Activated T-cell treated with anti-CD3 and anti-CD28 coated beads, Interleukin-2, amount 50 U/mL, for 1 hour (primary cell): ENCODE measurements at places on chromosomes 11 and 22.

DNA sequence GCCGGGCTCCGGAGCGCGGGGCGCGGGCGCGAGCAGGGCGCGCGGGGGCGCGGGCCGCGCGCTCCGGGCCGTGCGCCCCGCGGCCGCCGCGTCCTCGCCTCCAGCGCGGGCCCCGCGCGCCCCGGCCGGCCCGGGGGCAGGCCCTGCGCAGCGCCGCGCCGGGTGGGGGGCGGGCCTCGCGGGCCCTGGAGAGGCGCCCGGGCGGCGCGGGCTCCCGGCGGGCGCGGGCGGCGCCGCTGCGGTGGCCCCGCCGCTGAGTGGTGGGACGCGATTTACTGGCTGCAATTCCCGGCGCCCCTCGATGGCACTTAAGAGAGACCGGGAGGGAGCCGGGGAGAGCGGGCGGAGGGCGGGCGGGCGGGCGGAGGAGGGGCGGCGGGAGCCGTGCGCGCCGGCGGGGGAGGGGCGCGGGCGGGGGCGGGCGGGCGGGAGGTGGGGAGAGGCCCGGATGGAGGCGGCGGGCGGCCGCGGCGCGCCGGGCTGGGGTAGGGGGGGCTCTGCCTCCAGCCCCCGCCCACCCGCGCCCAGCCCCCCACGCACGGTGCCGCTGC is 73.2 kb upstream of the TCF20 start:
- peak; percentile 49 for DNase-seq

GRCh38 chr11:75276686-75277085 is 36.1 kb downstream of the TPBGL start:
- no peak for DNase-seq

GRCh38 chr11:17486646-17487045 is 10.0 kb upstream of the ABCC8 start:
- no peak for DNase-seq

- no peak for DNase-seq
These were observed 9.8 kb downstream of the SCN4B start for GRCh38 chr11:118142809-118143208.

- no peak for DNase-seq
These were observed 9.5 kb upstream of the MS4A4E start for GRCh38 chr11:60252213-60253108.

GRCh38 chr11:113838005-113838404 is 37.4 kb downstream of the USP28 start:
- DNase-seq = no peak

DNA sequence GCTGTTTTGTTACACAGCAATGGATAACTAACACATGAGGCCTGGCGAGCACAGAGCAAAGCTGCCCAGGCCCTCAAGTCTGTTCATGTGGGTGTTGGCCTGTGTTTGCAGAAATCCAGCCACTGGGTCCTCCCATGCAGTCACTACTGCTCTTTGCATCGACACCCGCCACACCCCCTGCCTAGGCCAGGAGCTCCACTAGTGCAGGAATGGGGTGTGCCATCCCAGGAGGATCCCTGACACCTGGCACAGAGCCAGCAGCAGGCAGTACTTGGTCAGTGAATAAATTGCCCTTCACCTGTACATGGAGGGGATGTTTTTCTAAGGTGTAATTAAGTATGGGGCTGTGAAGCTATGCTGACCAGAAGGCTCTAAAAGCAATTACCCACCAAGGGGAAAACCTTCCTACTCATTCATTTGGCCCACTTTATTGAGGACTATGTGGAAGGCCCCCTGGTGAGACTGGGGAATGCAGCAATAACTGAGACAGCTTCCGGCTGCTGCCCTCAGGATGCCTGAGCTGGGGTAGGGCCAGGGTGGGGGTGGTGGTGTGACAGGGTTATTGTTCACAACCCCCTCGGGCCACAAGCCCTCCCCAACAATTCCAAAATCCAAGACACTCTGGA is 160.8 kb downstream of the CRYBB2 start:
- no peak for DNase-seq

DNA sequence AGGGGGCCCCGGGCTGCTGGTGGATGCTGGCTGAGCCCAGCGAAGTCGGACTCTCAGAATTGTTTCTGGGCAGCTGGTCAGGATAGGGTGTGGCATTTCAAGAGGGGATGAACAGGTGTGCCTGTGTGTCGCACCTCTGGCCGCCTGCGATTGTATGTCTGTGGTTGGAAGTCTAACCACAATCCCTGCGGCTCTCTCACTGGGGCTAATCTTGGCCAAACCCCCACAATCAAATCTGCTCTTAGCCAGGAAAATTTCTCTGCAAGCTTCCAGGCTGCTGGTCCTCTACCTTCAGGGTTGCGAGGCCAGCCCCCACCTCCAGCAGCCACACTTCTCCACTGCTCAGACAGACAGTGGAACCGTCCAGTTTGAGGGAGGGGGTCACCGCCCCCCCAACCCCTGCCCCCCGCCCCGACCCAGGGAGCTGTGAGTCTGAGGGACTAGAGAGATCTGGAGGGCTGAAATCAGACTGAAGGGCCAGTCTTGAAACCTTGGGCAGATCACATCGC is 953 bp downstream of the ATG16L2 start:
- DNase-seq = no peak

GRCh38 chr11:27603376-27603990 is 96.8 kb downstream of the BDNF start:
- no peak for DNase-seq

- no peak for DNase-seq
These were observed 17.4 kb downstream of the LRRC32 start for GRCh38 chr11:76653012-76653673.

DNA sequence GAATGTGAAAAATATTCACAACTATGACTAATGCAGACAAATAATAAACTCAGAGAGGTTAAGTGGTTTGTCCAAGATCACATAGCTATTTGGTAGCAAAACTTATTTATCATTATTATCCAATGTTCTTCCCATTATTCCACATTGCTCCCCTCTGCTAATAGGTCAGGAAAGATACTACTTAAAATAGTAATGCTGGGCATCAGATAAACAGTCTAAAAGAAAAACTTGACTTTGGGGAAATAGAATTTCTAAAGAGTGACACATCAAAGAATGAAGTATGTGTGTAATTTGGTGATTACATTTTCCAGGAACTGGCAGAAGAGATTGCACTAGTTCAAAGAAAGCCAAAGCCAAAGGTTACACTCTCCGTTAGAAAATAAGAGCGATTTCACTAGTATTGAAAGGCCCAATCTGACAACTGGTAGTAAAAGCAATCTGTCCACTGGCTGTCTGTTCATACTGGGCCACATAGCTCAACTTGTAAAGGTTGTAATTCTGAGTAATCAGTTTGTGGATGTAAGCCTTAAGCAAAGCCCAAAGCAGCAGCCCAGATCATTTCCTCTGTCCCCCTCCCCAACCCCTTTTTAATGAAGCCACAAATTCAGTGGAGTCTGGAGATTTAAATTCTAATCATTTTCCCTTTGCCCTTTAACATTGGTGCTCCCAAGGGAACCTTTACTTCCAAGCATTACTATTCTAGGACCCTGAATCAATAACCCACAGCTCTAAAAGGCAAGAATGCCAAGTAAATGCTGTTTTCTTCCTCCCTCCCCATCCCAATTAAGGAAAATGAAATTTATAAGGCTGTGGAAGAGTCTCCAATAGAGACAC is 283.5 kb downstream of the TTC28 start:
- DNase-seq = no peak

DNA sequence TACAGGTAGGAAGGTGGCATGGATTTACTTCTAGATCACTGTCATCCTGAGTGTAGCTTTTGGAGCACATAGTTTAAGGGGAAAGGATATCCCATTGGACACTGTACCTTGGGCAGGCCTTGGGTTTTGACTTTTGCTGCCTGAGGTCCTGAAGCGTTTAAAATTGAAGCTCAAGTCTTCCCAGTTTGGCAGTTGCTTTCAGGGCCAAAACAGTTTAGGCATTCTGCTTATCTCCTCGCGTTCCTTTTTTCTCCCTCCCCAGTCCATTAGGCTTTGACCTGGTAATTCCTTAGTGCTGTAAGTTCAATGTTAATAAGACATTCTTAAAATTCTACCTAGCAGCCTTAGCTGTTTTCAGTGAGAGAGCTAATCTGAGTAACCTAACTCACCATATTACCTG is 35.7 kb downstream of the CSTF3 start:
- DNase-seq = no peak

DNA sequence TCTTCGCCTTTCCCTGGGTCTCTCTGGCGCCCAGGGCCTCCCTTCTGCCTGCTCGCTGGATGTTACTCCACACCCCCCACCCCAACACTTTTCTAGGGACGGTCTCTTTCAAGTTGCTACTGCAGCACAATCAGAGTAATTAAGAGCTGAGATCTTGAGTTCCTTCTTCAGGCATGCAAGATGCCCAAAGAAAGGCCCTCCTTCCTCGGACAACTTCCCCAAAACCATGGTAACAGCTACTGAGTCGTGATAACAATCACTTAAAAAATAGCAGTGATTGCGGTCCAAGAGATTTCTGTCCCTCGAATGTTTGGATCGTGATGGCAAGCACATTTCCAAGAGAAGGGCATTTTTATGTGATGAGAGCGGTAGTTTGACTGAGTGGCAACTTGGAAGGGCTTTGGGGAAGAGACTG is 638 bp upstream of the TENM4 start:
- no peak for DNase-seq

DNA sequence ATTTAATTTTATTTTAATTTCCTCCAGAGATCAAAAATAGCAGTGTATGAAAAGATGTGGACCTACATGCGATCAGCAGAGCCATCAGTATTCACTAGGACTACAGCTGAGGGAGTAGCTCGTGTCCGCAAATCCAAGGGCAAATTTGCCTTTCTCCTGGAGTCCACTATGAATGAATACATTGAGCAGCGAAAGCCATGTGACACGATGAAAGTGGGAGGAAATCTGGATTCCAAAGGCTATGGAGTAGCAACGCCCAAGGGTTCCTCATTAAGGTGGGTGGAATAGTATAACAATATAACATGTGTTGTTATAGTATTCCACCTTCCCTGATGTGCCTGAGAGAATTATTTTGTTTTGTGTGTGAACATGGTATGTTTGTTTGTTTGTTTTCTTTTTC is 88.3 kb downstream of the MSANTD4 start:
- DNase-seq = no peak

GRCh38 chr11:65448074-65448417 is 25.4 kb downstream of the NEAT1 start:
- DNase-seq = no peak

DNA sequence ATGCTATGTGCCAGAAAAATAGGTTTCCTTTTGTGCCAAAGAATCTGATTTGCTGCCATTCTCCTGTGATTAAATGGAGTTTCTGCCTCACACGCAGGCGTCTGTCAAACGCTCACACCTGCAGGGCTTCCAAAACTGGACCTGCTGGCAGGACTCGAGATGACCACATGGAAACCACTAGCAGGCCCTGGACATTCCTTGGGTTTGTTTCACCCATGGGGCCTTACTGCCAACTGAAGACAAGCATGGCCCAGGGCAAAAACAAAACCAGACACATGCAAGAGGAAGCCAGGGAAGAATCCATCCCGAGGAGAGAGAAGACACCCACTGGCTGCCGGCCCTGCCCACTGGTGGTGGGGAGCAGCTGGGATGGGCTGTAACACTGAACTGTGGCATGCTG is 55.9 kb upstream of the MN1 start:
- DNase-seq = no peak

- DNase-seq = no peak
These were observed 144.9 kb downstream of the MAML2 start for GRCh38 chr11:96197801-96198701.

DNA sequence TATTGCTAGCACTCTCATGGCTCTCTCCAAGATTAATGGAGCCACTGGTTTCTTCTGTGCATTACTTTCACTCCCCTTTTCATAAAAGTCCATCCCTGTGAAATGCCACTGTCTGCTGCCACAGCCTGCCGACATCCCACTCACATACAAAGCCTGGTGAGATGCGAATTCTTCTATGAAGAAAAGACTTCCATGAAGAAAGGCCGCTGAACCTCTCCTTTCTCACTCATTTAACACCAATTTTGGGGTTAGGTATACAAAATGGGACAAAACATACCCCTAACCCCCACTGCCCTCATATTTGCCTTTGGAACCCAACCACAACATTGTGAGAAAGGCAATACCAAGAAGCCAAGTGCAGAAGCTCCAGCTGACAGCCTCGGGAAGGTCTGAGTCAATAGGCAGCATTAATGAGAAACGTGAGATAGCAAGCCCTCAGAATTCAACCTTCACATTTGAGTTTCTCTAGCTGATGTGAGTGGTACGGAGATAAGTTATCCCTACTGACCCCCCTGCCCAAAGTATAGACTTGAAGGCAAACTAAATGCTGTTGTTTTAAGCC is 156.4 kb downstream of the ATG16L2 start:
- DNase-seq = no peak

- DNase-seq = no peak
These were observed 68.5 kb downstream of the PIWIL3 start for GRCh38 chr22:24706054-24706453.

- no peak for DNase-seq
These were observed 117.2 kb upstream of the NAV2 start for GRCh38 chr11:19595499-19595839.
